Hematopoietic multipotent progenitor cell (in vitro differentiated cells): ENCODE measurements at places on chromosomes 2 and 18. TPM values are rescaled to one million over a fixed set of nuclear protein-coding genes. Genes with fewer than 3 reads are reported as not detected.
A peak's percentile ranks its signal among the peaks of the same experiment; 100 is the strongest.

DNA sequence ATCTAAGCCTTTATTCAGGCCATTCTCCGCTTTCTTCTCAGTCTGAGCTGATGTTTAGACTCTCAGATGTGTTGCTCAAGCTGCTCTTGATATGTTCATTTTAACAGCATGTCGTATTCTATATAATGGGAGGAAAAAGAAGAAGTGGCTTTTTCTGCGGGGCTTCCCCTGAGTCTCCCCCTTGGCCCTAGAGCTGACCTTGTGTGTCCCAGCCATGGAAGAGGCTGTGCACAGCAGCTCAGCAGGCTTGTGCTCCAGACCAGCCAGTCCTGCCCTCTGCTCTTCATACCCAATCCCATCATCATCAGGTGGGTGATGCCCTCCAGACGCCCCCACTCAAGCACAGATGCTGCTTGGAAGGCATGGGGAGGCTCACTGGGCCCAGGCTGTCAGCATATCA is 155.1 kb upstream of the CELF4 start:
- peak; percentile 16 for DNase-seq

- DNase-seq, result no peak
Measured at GRCh38 chr2:108124736-108125495, 114.9 kb upstream of the SULT1C3 start.

CFAP210 gene
- not detected for total RNA-seq

MFSD2B gene
- total RNA-seq, result 4.8 TPM

MC4R gene
- total RNA-seq, result not detected

- DNase-seq, result no peak
Measured at GRCh38 chr2:52074130-52074719, 1042.3 kb upstream of the NRXN1 start.
